ENCODE measurements at places on chromosomes 2 and 18.

DNA sequence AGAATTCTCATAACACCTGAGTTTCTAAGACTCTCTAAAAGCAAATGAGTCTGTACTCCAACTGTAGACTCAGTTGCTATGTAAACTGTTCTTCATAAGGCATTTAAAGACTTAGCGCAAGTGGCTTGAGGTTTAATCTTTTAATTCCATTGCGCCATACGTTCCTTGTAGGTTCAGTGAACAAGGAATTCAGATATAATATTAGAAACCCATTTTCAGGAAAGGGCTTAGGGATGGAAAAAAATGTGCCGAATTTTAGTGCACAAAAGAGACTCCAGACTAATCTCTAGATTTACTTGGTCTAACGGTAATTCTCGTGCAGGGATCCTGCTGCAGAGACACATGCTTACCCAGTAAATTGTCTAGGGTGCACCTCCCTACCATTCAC, 268.9 kb upstream of the TANK start:
- no peak for DNase-seq

DNA sequence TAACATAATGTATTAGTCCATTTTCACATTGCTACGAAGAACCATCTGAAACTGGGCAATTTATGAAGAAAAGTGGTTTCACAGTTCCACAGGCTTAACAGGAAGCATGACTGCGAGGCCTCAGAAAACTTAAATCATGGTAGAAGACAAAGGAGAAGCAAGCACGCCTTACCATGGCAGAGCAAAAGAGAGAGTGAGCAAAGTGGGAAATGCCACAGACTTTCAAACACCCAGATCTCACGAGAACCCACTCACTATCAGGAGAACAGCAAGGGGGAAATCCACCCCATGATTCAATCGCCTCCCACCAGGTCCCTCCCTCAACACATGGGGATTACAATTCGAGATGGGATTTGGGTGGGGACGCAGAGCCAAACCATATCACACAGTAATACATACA, 22.5 kb downstream of the PIGN start:
- DNase-seq, result no peak

DNA sequence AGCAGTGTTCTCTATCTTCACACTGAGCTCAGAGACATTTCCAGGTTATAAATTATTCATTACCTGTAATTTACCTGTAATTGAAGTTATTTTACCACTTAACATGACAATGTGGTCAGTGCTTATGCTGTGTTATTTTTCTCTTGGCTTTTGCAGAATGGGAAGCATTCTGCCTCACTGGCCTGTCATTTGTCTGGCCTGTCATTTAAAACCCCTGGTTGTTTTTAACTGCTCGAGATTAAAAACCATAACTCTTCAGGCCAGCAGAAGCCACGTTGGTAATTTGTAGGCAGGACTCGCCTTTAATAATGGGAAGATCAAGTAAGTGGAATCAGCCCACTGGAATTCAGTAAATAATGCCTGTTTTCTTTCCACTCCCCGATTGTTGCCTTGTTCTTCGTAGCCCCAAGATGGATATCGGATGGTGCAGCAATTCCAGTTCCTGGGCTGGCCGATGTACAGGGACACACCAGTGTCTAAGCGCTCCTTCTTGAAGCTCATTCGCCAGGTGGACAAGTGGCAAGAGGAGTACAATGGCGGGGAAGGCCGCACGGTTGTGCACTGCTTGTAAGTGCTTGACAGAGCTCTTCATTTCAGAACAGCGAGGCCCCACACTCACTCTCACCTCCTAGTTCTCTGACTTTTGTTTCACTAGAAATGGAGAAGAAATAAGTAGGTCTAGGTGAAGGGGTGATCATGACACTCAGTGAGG, 222.4 kb upstream of the RAB12 start:
- DNase-seq, result no peak

DNA sequence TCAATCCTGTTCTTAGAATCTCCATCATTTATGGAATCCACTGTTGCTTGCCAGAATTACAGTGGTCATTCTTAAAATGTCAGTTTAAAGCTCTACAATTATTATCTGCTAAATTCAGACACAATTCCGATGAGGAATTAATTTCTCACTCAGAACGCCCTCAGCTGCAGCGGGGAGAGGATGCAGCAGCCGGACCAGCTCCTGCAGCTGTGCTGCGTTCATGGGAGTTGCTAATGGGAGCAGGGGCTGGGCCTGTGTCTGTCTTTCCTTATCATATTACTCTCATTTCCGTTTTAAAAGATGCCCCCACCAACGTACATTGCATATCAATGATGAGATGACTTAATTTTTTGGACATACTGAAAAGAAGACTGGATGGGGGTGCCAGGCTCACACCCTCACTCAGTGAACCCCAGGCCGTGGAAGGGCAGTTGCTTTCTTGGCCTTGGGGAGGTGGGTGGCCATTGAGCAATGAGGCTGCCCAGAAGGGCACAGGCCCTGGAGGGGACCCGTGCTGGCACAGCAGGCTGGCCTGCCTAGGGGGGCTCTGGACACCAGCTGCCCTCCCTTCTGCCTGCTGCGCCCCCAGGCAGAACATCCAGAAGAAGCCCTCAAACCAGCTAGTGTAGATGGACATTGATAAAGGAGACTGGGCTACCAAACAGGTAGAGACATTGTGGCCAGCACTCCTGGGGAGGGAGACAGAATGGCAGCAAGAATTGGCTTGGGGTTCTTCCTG, 503.6 kb upstream of the MYT1L start:
- DNase-seq, result no peak

- no peak for DNase-seq
Observed at GRCh38 chr2:182650704-182651103, 65.4 kb upstream of the DNAJC10 start.

- no peak for DNase-seq
Observed at GRCh38 chr18:80119111-80119510, 10.0 kb downstream of the ADNP2 start.

- no peak for DNase-seq
Observed at GRCh38 chr2:100720445-100720844, 99.5 kb upstream of the NPAS2 start.

GRCh38 chr2:86636842-86637241, 13.2 kb upstream of the RNF103 start:
- DNase-seq, result no peak

DNA sequence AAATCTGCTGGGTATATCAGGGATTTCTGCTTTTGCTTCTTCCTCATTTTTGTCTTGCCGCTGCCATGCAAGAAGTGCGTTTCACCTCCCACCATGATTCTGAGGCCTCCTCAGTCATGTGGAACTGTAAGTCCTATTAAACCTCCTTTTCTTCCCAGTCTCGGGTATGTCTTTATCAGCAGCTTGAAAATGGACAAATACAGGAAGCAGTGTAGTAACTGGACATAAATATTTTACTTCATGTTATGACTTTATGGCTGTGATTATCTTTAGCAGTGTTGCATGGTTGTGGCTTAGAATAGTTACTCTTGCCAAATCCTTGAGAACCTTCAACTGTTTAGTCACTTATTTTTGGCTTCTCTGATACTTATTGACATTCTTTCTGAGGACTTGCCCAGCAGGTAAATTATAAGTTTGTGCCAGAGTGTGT, 66.2 kb upstream of the DLX2 start:
- DNase-seq, result no peak

GRCh38 chr18:3107740-3108151, 94.8 kb upstream of the LPIN2 start:
- DNase-seq, result no peak

GRCh38 chr2:7007846-7008741, 90.9 kb downstream of the RNF144A start:
- peak; percentile 93 for DNase-seq

- no peak for DNase-seq
Observed at GRCh38 chr2:219572237-219573001, at the start of gene INHA. TSS of gene INHA (plus strand) at chr2:219572310. CDS start at chr2:219572375, 65 bp downstream.

DNA sequence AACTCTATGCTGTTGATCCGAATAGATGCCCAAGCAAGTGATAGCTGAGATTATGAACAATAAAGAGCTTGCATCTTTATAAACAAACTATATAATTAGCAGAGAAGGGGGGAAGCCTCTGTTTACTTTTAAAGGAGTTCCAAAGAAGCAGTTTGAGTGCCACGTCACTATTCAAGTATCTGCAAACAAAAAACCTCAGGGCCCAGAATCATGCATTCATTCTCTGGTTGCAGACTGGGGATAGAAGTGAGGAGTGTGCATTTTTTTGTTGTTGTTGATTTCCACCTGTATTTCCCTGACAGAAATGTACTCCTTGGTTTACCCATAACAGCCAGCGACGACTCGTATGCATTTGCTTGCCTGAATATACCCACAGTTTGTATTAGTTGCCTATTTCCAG, 264.3 kb downstream of the PTGR3 start:
- DNase-seq, result no peak

- DNase-seq, result no peak
Observed at GRCh38 chr18:13376841-13377351, 158.3 kb downstream of the LDLRAD4 start.

DNA sequence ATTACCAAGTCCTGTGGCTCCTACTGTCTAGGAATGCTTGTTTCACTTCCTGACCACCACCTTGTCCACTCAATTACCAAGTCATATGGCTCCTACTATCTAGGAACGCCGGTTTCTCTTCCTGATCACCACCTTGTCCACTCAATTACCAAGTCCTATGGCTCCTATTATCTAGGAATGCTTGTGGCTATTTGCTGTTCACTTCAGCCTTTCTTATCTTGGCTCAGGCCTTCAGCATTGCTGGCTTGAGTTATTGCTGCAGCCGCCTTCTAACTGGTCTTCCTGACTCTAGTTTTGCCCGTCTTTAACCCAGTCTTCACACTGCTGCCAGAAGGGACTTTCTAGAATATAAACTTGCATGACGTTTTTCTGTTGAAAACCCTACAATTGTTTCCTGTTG, 82.5 kb upstream of the GAREM1 start:
- DNase-seq, result no peak

GRCh38 chr2:216661639-216662375, 28.6 kb downstream of the IGFBP2 start:
- DNase-seq, result peak; percentile 52

DNA sequence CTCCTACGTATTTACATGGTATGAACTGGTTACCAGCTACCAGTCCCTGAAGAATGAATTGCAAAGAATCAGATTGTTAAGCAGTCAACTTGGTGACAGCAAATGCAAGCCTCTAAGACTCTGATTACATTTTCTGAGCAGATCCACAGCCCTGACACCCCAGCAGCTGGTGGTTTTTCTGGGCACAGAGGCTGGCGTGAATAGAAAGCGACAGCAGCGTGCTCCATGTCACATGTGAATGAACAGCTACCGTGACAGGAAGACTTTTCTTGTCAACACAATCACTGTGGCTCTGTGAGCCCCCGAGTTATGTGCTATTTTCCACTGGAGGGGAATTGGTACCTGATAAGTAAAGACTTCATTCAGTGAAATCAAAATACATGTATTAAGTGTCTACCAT, 93.2 kb upstream of the CBLN2 start:
- no peak for DNase-seq

- no peak for DNase-seq
Observed at GRCh38 chr18:35697869-35698268, 116.3 kb downstream of the GALNT1 start.

DNA sequence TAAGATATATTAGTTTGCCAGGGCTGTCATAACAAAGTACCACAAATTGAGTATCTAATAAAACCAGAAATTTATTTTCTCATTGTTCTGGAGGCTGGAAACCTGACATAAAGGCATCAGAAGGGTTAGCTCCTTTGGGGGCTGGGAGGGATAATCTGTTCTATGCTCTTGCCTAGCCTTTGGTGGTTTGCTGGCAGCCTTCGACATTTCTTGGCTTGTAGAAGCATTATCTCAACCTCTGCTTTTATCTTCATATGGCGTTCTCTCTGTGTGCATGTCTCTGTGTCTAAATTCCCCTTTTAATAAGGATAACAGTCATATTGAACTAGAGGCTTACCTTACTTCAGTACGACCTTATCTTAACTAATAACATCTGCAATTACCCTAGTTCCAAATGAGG, 22.8 kb upstream of the NT5C1B start:
- DNase-seq, result no peak

DNA sequence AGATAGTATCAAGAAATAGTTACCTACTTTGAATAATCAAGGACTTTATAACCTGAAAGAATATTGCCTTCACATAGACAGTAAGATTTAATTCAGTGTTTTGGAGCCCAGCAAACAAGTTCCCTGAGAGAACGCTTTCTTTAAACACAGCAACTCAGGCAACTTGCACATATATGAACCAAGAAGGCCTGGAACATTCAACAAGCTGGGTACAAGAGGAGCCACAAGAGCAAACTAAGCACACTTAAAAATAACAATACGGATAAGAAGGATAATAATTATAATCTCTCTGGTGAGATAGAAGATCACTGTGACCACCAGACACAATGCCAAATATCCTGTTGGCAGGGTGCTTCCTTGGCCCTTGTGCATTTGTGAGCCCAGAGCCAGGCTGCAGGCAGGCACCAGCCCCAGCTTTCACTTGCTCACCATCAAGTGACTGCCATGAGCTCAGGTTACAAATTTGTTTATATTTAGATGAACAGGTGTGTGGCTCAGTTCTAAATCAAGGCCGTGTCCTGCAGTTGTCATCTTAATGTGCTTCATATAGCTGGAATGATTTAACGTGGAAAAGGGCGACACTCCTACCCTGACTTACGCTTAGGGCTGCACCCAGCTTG, 446.6 kb downstream of the IRS1 start:
- no peak for DNase-seq

DNA sequence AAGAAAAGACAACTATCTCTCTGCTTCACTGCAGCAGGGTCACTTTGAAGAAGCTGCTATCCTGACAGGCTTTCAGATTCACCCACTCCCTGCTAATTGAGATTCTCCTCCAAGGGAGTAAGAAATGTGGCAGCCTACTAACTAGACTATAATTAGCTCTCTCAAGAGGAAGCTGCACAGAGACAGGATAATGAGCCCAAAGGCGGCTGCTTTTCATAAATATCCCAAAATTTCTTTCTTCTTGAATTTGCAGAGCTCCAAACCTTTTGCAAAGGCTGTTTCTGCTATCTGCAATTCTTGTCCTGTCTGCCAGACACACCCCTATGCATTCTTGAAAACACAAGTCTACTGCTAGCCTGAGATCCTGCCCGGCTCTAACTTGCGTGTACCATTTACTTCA, 54.0 kb upstream of the RNU4ATAC start:
- DNase-seq, result no peak

DNA sequence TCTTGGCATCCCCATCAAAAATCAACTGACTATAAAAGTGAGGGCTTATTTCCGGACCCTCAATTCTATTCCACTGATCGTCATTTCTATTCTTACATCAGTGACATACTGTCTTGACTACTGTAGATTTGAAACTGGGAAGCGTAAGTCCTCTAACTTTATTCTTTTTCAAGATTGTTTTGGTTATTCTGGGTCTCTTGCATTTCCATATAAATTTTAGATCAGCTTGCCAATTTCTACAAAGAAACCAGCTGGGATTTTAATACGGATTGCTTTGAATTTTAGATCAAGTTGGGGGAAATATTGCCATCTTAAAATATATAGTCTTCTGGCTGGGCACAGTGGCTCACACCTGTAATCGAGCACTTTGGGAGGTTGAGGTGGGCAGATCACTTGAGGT, 17.9 kb upstream of the INPP4A start:
- DNase-seq, result no peak

- no peak for DNase-seq
Observed at GRCh38 chr2:28062867-28063266, 172.3 kb downstream of the BABAM2 start.

Measured in brain microvascular endothelial cell (primary cell).